Omental fat pad (tissue), 4 donors: ENCODE measurements at places on chromosomes 6 and 20.

- DNase-seq: no peak
Observed at GRCh38 chr6:24504287-24504648, 9.5 kb downstream of the ALDH5A1 start.

GRCh38 chr20:51609251-51609650 is 66.7 kb upstream of the NFATC2 start:
- no peak for DNase-seq

DNA sequence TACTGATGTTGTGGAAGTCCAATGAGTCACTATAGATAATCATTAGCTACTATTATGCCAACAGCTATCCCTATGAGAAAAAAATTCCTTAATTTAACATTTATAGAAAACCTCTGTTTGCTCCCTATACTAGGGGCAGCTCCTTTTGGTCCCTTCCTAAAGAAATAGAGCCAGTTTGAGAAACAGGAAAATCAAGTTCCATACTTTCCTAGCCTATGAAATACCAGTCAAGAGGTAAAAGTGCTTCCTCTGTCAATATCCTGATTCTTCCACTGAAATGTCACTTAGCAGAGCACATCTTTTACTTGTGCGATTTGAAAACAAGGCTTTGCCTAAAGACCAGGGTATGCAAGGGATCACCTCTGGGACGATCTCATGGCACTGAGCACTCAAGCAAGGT is 14.5 kb upstream of the TRIM39 start:
- DNase-seq: no peak

GRCh38 chr6:128439627-128440026 is 80.8 kb downstream of the PTPRK start:
- DNase-seq: no peak

GRCh38 chr6:11423072-11423471 is 114.5 kb upstream of the TMEM170B start:
- no peak for DNase-seq

DNA sequence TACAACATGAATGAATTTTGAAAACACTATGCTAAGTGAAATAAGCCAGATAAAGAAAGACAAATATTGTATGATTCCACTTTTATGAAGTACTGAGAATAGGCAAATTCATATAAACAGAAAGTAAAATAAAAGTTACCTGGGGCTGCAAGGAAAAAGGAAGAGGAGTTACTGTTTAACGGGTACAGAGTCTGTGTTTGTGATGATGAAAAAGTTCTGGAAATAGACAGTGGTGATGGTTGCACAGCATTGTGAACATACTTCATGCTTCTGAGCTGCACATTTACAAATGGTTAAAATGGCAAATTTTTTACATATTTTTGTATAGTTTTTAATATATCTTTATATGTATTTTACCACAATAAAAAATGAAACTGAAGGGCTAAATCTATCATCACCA is 29.4 kb downstream of the EPB41L2 start:
- no peak for DNase-seq

GRCh38 chr6:37556881-37557644 is 57.4 kb upstream of the CCDC167 start:
- no peak for DNase-seq
